ENCODE measurements at places on chromosomes 11 and 22.

DNA sequence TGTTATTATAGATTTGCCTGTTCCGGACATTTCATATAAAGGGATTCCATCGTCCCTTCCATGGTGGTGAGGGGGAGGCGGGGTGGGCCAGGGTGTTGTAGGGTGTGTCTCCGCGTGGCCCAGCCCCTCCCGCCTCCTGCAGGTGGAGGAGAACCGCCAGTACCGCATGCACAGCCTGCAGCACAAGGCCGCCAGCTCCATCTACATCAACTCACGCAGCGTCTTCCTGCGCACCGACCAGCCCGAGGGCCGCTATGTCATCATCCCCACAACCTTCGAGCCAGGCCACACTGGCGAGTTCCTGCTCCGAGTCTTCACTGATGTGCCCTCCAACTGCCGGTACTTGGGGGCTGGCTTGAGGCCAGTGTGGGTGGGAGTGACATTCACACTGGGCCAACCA lies 7.5 kb upstream of the MYO7A start:
- no peak for DNase-seq

DNA sequence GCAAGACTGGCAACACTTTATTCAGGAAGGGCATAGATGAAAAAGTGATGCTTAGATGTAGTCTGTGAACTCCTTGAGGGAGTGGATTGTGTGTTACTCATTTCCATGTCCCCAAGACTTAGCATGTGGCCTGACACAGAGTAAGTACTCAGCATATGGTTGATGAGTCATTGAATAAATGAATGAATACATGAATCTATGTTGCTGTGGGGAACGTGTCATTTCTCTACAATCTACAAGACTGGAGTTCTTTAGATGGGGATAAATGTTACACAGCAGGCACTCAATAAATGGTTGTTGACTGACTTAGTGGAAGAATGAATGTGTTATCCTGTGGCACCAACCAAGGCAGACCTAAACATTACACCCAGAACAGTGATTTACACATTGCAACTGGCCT lies 17.9 kb downstream of the BPIFC start:
- no peak for DNase-seq

DNA sequence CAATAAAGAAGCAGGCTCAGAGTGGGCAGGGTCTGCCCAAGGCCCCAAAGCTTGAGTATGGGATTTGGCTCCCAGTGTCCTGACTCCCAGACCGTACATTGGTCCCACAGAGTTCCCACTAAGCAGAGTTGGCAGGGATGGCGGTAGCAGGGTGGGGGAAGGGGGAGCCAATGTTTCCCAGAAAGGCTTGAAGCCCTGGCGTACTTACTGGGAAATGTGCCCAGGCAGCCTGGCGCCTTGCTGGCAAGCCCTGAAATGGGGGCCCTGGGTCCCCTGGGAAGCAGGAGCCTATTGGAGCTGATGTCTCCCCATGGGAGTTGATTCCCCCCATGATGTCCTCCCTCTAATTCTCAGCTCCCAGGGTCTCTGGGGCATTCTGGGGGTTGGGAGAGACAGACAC lies 9.3 kb downstream of the ARHGEF17 start:
- DNase-seq, result no peak

DNA sequence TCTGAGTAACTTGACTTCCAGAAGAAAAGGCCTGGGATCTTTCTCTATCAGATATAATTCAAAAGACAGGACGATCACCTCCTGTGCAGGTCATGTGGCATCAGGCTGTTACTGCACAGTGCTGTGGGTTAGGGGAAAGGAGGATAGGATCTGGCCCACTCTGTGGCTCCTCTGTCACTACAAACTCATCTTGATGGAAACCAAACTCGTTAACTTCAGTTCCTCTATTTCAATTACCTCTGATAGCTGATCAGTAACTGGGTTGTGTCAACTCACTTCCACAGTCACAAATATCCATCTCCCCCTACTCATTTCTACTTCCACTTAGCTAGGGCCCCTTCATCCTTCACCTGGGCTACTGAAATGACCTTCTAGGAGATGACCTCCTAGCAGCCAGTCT lies 95.2 kb downstream of the RCN1 start:
- no peak for DNase-seq

GRCh38 chr22:42180349-42180842 lies 49.8 kb upstream of the CYP2D6 start:
- DNase-seq, result peak; percentile 50

- no peak for DNase-seq
Measured at GRCh38 chr22:29330753-29331152, 15.3 kb upstream of the RASL10A start.

GRCh38 chr22:31274017-31274416 lies 18.3 kb downstream of the PIK3IP1 start:
- DNase-seq, result no peak

GRCh38 chr11:44623731-44624491 lies 58.4 kb downstream of the CD82 start:
- peak; percentile 1 for DNase-seq

DNA sequence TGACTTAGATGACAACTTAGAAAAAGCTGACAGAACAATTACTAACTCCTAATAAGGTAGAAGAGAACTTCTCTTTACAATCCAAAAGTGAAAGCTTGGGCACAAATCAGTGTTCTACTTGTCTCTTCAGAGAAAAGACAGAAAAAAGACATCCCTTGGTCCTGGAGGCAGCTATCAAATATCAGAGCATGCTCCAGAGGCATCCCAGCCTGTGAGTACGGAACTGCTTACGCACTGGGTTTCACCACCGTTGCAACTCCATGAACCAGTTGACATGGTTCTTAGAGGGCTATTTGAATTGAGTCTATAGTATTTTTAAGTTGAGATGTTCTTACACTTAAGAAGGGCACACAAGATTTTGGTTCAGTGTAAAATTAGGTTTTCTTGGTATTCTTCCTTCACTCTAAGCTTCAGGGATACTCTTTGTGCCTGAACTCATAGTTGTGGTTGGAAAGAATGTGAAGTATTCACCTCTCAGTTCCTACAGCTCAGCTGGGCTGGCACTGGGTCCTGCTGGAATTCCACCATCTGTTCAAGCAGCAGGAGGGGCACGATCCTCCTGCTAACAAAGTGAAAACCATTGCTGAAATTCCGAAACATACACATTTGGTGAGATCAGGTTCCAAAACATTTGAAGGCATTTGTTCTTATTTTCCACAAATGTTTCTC lies 6.3 kb downstream of the AKIP1 start:
- no peak for DNase-seq

All from activated naive CD4-positive, alpha-beta T cell treated with Interleukin-2 at 50 U/mL for 16 hours (primary cell).